ENCODE measurements at places on chromosomes 11 and 22. TPM values are rescaled to one million over a fixed set of nuclear protein-coding genes. Genes with fewer than 3 reads are reported as not detected.

The BIRC3 gene
- total RNA-seq, result 419 TPM

The DUSP8 gene
- 4.3 TPM for total RNA-seq

DNA sequence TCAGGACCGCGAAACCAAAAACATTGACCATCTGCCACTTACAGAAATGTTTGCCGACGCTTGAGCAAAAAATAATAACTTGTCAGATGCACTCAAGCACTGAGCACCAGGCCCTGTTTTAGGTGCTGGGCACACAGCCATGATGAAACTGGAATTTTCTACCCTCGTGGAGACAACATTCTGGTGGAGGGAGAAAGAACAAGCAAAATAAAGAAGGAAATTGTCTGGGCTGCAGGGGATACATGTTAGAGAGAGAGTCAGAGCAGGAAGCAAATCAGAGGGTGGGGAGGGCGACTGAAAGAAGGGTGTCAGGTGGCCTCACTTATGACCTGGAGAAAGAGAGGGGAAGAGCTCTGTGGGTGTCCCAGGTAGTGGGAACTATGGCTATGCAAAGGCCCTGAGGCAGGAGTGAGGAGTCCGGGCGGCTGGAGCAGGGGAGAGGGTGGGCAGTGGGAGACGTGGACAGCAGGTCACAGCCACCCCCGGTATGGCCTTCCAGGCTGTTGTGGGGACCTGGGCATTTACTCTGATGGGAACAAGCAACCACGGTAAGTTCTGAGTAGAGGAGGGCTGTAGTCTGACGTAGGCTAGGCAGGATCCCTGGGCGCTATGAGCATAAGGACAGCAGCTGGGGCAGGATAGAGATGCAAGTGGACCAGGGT is 78.8 kb downstream of the MYEOV start:
- no peak for DNase-seq

DNA sequence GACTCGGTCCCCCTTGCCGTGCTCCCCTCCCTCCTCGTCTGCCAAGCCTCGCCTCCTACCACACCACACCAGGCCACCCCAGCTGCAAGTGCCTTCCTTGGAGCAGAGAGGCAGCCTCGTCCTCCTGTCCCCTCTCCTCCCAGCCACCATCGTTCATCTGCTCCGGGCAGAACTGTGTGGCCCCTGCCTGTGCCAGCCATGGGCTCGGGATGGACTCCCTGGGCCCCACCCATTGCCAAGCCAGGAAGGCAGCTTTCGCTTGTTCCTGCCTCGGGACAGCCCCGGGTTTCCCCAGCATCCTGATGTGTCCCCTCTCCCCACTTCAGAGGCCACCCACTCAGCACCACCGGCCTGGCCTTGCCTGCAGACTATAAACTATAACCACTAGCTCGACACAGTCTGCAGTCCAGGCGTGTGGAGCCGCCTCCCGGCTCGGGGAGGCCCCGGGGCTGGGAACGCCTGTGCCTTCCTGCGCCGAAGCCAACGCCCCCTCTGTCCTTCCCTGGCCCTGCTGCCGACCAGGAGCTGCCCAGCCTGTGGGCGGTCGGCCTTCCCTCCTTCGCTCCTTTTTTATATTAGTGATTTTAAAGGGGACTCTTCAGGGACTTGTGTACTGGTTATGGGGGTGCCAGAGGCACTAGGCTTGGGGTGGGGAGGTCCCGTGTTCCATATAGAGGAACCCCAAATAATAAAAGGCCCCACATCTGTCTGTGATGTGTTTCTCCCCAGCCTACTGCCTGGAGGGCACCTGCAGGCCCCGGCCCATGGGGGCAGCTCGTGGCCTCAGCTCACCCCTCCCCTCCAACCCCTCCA is 29.8 kb downstream of the CAPN1 start:
- DNase-seq, result no peak

DNA sequence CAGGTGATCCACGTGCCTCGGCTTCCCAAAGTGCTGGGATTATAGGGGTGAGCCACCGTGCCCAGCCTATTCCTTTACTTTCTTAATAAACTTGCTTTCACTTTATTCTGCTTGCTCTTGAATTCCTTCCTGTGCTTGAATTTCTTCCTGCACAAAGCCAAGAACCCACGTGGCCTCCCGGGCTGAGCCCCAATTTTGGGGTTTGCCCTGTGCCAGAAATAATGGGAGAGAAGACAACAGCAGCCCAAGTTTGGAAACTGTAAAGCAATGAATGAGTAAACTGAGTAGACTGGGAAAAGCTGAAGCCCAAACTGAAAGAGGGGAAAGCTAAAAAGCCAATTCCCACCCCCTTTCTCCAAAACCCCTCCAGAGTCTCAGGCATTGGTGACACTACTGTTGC is 136.4 kb downstream of the NECTIN1 start:
- no peak for DNase-seq

DNA sequence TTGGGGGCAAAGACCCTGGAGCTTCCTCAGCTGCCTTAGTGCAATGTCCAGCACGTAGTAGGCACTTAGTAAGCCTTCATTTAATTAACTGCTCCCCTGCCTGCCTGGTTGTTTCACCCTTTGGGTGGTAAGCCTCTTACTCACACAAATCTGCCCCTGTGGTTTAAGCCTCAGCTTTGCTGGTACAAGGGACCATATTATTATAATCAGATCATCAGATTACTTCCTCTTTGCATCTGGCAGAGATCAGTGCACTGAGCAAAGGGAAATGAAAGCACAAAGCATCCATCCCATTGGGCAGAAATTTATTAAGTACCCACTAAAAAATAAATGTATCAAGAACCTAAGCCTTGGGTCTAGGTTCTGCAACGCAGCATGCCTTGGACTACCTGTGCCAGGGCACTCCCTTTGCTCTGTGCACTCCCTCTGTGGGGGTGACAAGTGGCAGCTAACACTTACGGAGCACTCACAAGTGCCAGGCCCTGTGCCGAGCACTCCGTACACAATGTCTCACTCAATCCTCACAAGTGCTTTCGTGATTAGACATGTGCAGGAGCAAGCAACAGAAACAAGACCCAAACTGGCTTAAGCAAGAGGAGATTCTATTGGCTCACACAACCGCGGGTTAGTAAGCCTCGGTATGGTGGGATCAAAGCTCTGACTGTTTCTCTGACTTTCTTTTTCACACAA is 34.9 kb upstream of the DAGLA start:
- DNase-seq, result no peak

The JAML gene
- total RNA-seq, result 9.6 TPM

The C11orf52 gene
- total RNA-seq, result not detected

DNA sequence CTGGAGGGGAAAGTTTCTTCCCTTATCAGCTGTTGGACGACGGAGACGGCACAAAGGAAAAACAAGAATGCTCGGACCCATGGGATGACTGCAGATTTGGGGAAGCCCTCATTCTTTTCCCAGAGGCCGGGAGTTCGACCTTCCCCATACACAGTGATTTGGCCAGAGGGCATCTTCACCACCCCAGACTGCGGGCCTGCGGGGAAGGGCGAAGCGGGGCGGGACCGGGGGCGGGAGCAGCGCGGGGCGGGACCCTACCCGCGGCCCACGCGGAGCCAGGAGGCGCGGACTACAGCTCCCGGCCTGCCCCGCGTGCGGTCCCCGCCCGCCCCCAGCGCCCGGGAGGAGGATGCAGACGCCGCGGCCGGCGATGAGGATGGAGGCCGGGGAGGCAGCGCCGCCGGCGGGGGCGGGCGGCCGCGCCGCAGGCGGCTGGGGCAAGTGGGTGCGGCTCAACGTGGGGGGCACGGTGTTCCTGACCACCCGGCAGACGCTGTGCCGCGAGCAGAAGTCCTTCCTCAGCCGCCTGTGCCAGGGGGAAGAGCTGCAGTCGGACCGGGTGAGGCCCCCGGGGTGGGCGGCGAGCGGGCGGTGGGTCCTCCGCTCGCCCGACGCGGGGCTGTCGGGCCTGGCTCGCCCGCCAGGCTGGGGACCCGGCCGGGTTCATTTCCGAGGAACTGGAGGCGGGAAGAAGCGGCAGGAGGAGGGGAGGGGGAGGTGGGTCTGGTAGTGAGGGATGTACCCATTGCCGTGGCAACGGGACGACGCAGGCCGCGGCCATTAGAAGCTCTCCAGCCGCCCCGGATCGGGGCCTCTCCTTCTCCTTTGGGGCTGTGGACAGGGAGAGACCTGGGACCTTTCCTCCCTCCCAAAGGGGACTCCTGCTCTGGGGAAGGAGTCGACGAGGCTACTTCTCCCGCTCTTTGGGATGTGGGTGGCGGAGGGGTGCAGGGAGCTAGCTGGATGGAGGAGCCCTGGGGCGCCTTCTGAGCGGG is at the start of gene KCTD17:
Gene KCTD17 (plus strand): TSS at position 352 of the 995 bp plus-strand sequence. CDS start 19 bp downstream, at position 371.
- peak; percentile 78 for DNase-seq

DNA sequence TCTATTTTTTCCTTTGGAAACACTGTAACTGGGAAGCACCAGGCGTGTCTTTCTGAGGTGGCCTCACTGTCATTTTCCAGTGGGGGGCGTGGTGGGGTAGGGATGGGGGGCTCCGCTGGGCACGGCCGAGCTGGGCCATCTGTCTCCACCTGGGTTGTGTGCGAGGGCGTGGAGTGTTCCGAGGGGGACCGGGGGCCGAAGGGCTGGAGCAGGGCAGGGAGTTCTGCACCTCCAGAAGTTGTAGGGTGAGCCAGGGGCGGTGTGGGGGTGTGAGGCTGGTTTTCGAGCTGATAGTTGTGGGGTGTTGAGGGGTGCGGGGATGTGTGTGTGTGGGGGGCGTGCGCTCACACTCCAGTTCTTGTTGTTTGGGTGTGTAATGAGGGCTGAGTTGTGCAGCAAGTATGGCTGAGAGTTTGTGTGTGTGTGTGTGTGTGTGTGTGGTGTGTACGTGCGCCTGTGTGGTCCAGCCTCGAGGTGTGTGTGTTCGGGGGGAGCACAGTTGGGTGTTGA is 10.8 kb downstream of the YPEL4 start:
- DNase-seq, result peak; percentile 41

GRCh38 chr11:28962502-28962901 is 854.3 kb downstream of the METTL15 start:
- DNase-seq, result no peak

DNA sequence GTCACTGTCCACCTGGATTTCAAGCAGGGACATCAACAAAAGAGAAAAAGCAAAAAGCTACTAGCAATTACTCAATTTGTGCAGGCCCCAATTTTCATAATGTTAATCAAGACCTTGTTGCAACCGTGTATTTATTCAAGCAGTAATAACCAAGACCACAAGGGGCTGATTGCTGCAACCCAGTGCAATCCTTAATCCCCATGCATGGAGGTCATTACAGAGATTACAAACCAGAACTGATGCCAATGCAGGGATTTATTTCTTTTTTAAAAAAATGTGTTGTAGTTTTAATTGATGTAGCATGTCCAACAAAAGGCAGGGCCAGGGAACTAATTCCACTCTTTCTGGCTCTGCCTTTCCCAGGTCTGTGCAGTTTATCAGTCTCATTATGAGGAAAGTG is 18.4 kb downstream of the TECTA start:
- no peak for DNase-seq

GRCh38 chr22:38338772-38339379 is 21.6 kb upstream of the CSNK1E start:
- DNase-seq, result no peak

DNA sequence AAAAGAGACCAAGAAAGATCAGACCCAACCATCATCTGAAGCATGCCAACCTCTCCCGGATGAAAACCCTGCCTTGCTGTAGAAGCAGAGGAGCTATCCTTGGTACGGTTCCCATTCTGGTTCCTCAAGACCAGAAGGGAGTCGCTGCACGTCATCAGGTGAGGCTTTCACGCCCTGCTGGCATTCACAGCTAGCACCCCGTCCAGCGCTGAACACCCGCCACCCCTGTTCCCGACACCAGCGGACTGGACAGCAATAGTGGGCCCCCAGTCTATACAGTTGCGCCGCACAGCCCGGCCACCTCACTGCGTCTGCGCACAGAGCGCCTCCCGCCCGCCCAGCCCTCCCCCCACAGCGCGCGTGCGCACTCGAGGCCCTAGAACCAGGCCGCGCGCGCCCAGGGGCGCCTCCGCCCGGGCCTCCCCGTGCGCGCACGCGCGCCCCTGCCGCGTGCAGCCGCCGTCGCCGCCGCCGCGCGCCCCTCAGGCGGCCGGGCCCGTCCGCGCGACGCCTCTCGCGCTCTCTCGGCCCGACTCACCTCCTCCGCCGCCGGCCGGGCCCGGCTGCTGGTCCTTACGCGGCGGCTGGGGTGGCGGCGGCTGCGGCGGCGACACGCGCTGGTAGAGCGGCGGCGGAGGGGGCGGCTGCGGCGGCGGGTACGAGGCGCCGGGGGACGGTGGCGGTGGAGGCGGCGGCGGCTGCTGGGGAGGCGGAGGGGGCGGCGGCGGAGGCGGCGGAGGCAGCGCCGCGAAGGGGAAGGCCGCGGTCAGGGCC is 706 bp downstream of the SF1 start:
- peak; percentile 91 for DNase-seq

- no peak for DNase-seq
These were observed 61.4 kb upstream of the ARFGAP3 start for GRCh38 chr22:42918500-42918899.

- DNase-seq, result no peak
These were observed 91.9 kb upstream of the TMEM45B start for GRCh38 chr11:129723761-129724162.

DNA sequence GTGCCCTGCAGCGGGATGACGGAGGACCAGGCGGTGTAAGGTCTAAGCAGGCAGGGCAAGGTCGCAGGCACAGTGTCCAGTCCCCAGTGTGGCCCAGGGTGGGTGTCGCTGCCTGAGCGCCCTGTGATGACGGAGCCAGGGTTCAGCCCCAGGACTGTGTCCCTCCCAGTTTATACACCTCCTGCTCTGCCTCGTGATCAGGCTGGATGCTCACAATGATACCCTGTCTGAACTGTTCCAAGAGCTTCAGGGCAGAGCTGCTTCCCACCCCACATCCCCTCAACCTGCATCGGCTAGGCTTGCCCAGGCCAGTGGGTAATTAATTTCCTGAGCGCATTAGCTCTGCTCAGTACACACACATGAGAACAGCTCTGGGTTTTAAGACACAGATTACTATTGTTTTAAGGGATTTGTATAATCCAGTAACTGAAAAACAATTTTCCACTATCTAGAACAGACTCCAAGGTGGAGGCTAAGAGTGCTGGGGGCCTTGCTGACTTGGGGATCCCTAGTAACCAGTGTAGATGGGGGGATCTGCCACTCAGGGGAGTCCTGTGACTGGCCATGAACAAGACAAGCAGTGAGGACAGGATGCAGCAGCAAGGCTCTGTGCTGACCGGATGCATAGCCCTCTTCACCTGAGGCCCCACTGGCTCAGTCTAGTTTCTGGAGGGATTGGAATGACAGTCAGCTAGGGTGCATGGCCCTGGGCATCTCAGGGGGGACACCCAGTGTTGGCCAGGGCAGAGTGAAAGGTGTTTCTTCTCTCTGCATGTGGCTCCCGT is 34.1 kb downstream of the GNAZ start:
- no peak for DNase-seq

DNA sequence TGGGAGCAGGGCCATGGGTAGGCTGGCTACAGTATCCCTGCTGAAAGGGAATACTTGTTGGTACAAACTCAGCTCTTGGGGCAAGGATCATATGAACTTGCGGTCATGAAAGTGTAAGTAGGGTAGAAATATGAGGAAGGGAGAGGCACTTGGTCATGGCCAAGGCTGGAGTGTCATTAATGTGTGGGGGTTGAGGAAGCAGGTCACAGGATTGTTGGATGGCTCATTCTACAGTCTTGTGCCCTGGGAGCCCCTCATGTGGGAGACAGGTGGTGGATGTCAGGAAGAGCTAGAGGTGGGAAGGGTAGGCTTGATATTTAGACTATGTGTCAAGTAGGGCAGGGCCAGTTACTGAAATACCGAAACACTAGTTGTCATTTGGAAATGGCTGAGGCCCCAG is 95.5 kb downstream of the RRM1 start:
- no peak for DNase-seq

The SLC7A4 gene
- not detected for total RNA-seq

Data from B cell (primary cell).